Type B pancreatic cell (in vitro differentiated cells): ENCODE measurements at places on chromosomes 3 and 15. TPM values are rescaled to one million over a fixed set of nuclear protein-coding genes. Genes with fewer than 3 reads are reported as not detected.

The PAQR5 gene
- 7.8 and 22.3 TPM in 2 replicates for total RNA-seq

The PDE12 gene
- 20.4 and 23.7 TPM in 2 replicates for total RNA-seq

The MYLK gene
- total RNA-seq: 3.4 and 16.8 TPM in 2 replicates

The EPHA3 gene
- 1.8 and 30.3 TPM in 2 replicates for total RNA-seq

The C2CD4A gene
- total RNA-seq: 1.7 and 2.0 TPM in 2 replicates

The ARPC4 gene
- 131 and 151 TPM in 2 replicates for total RNA-seq

The DNASE1L3 gene
- not detected in 2 replicates for total RNA-seq

The ARNT2 gene
- 14.3 and 22.4 TPM in 2 replicates for total RNA-seq

The PLSCR2 gene
- total RNA-seq: 0.62 TPM in 1 of 2 replicates, not detected in the other

The SETD2 gene
- total RNA-seq: 46.1 and 53.2 TPM in 2 replicates

GRCh38 chr15:36584511-36584910 is 5.1 kb downstream of the CDIN1 start:
- no peak for DNase-seq
- no peaks in the 10 kb centered on the region for H3K36me3 ChIP-seq
- no peaks in the 10 kb centered on the region for H3K27me3 ChIP-seq
- H3K4me1 ChIP-seq: peaks cover 15% of the 10 kb centered on the region
- H3K4me3 ChIP-seq: no peak overlapping the region
- no peak overlapping the region for H3K27ac ChIP-seq

DNA sequence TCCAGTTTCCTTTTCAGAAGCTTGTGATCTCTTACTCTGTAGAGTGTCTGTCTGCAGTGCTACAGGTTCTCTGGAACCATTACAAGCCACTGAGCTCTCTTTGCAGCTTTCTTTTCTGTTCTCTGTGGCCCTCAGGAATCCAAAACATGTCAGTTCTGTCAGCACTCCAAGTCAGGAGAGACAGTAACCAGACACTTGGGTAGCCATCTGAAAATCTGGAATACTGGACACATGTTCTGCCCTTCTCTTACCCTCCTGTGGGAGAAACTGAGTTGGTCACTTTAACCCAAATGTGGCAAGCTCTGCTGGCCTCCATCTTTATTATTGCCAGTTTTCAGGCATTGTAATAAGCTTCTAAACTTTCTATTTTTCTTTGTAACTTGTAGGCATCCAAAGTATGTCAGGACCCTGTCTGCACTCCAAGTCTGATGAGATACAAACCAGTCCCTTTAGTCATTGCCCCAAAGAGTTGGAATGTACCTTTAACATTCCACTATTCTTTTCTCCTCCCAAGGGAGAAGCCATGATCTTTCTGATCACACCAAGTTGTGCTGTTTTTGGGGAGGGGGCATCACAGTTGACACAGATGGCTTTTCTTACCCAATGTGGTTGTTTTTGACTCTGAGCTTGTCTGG is 183.7 kb downstream of the DPH6 start:
- DNase-seq: no peak
- H3K27me3 ChIP-seq: no peaks in the 10 kb centered on the region
- H3K4me1 ChIP-seq: no peaks in the 10 kb centered on the region

DNA sequence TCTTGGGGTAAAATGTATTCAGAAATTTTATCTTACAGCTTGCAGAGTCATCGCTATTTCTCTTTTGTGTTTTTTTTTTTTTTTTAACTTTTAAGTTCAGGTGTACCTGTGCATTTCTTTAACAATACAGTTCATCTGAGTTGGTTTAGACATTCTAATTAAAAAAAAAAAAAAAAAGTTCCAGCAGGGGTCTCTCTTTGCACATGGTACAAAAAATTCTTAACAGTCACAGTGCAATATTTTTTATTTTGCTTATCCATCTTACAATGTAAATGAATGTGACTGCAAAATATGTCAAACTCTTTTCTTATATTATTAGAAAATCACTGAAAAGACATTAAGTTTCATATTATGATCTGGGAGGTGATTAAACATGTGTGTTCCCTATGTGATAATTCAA is 47.5 kb upstream of the SLC9A9 start:
- peaks cover 7% of the 10 kb centered on the region for H3K4me1 ChIP-seq
- no peak for DNase-seq
- H3K4me3 ChIP-seq: no peak overlapping the region
- no peak overlapping the region for H3K27ac ChIP-seq
- no peaks in the 10 kb centered on the region for H3K36me3 ChIP-seq
- H3K27me3 ChIP-seq: no peaks in the 10 kb centered on the region

- H3K4me3 ChIP-seq: no peak overlapping the region
- no peaks in the 10 kb centered on the region for H3K36me3 ChIP-seq
- H3K4me1 ChIP-seq: no peaks in the 10 kb centered on the region
- no peak overlapping the region for H3K27ac ChIP-seq
Observed at GRCh38 chr15:31806106-31806505, 224.2 kb upstream of the CHRNA7 start.

GRCh38 chr3:107581230-107581629 is 58.5 kb downstream of the BBX start:
- no peak for DNase-seq
- H3K27ac ChIP-seq: no peak overlapping the region
- H3K4me1 ChIP-seq: peaks cover 15% of the 10 kb centered on the region
- peaks cover 9% of the 10 kb centered on the region for H3K36me3 ChIP-seq
- H3K4me3 ChIP-seq: no peak overlapping the region

GRCh38 chr3:65576966-65577365 is 461.8 kb downstream of the MAGI1 start:
- no peaks in the 10 kb centered on the region for H3K36me3 ChIP-seq
- H3K4me1 ChIP-seq: peaks cover 28% of the 10 kb centered on the region
- no peak overlapping the region for H3K27ac ChIP-seq

DNA sequence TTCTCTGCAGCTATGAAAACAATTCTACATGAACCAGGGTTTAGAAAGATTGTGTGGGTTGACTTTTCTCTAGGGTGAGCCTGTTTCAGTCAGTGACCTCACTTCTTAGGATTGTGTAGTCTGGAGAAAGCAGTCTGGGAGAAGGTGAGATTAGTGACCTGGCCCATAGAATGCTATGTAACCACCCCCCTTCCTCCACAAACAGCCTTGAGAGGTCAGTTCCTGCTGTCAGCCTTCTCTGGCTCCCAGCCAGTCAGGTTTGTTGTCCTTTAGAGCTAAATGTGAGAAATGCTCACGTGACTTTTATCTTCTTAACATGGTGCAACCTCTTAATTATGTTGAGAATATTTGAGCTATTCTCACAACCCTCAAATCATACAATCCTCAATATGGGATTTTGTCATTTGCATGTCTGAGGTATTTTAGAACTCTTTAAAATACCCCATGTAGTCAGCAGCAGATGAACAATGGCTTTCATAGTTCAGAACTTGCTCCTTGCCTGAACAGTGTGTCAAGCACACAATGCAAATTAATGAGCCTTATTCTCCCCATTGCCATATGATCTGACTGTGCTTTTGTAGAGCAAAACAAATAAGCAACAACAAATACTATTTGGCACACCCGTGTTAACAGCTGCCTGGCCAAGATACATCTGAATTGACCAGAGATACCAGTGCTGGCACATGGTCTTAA is 311.6 kb downstream of the CNTN6 start:
- H3K4me3 ChIP-seq: no peak overlapping the region
- H3K27me3 ChIP-seq: no peaks in the 10 kb centered on the region
- H3K27ac ChIP-seq: peak overlapping the region; percentile 2
- DNase-seq: no peak
- H3K4me1 ChIP-seq: peaks cover 14% of the 10 kb centered on the region

- H3K4me3 ChIP-seq: no peak overlapping the region
- H3K36me3 ChIP-seq: no peaks in the 10 kb centered on the region
- no peaks in the 10 kb centered on the region for H3K27me3 ChIP-seq
- peaks cover 13% of the 10 kb centered on the region for H3K4me1 ChIP-seq
Observed at GRCh38 chr3:170529346-170529745, 56.5 kb downstream of the SLC7A14 start.

DNA sequence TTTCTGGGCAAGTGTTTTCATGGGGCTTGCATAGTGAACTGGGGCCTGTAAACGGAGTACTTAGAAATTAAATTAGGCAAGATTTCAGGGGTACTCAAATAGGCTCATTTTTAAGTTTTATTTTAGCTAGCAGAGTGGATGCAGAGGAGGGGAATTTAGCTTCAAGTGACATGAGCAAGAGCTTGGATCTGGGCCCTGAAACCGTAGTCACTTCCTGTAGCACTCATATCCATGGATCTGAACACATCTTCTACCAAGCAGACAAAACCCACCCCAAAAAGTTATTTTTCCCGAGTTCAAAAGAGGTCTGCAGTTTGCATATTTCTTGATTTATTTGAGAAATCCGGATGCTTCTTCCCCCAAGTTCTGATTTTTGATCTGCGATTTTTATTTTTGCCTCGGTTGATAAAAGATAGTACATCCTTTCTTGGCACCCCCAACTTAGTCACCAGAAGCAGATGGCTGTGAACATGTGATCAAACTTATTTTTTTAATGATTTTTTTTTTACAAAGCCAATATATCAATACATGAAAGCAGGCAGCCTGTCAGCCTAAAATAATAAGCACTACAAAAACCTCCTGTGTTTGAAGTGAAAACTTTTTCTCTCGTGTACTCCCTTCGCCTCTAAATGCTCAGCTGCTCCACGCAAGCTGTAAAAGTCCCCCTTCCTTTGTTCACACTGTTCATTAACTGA is 36.6 kb upstream of the STT3B start:
- no peaks in the 10 kb centered on the region for H3K36me3 ChIP-seq
- H3K4me1 ChIP-seq: no peaks in the 10 kb centered on the region
- H3K4me3 ChIP-seq: no peak overlapping the region
- DNase-seq: no peak
- H3K27me3 ChIP-seq: no peaks in the 10 kb centered on the region

GRCh38 chr3:51682079-51682478 is 11.0 kb downstream of the TEX264 start:
- no peak overlapping the region for H3K4me3 ChIP-seq
- no peaks in the 10 kb centered on the region for H3K27me3 ChIP-seq
- peak overlapping the region; percentile 46 for H3K27ac ChIP-seq
- no peak for DNase-seq
- peaks cover 12% of the 10 kb centered on the region for H3K36me3 ChIP-seq

DNA sequence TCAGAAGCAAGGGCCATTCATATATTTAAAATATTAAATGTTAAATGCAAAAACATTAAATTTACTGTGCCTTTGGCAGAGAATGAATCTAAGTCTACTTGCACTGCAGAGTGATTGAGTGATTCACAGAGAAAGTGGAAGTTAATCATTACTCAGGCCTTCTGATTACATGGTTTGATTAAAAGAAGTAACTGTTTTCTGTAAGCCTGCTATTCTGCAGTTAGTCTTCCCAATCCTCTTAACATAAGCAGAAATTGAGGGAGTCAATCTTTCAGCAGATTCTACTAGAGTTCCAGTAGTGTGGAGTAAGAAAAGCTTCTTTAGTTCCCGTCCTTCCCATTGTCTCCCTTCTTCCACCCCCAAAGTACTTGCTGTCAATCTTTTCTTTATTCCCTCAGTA is 1.5 kb downstream of the NLGN1 start:
- peaks cover 16% of the 10 kb centered on the region for H3K4me1 ChIP-seq
- H3K27ac ChIP-seq: no peak overlapping the region
- peak overlapping the region; percentile 89 for H3K4me3 ChIP-seq
- DNase-seq: no peak
- H3K27me3 ChIP-seq: peaks cover 58% of the 10 kb centered on the region

GRCh38 chr3:46065294-46065705 is 38.0 kb upstream of the XCR1 start:
- H3K4me3 ChIP-seq: no peak overlapping the region
- DNase-seq: no peak
- peaks cover 19% of the 10 kb centered on the region for H3K4me1 ChIP-seq
- H3K36me3 ChIP-seq: peaks cover 3% of the 10 kb centered on the region
- peaks cover 6% of the 10 kb centered on the region for H3K27me3 ChIP-seq

DNA sequence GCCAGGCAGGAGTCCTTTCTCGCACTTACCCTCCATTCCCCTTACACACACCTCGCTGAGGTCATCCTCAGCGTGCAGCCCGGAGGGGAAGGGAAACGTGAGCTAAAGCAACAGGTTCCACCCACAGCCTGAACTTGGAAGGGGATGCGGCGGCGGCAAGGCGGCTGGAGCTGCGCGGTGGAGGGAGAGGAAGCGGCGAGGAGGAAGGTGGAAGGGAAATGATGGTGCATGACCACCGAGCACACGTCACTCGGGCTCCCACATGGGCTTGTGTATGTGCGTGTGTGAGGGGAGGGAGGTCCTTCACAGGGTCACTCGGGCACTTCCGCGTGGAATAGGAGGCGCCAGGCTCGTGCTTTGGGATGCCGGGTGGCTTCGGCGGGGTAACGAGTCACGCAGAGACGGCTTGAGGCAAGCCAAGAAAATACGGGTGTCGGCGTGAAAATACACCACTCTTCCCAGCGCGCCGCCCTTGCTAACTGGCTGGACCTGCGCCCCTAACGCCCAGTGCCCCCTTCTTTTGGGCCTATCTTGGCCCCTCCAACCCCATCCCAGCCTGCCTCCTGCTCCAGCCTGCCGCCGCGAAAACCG is 225.5 kb upstream of the IL12A start:
- no peak for DNase-seq
- peak overlapping the region; percentile 94 for H3K27ac ChIP-seq
- no peaks in the 10 kb centered on the region for H3K36me3 ChIP-seq

DNA sequence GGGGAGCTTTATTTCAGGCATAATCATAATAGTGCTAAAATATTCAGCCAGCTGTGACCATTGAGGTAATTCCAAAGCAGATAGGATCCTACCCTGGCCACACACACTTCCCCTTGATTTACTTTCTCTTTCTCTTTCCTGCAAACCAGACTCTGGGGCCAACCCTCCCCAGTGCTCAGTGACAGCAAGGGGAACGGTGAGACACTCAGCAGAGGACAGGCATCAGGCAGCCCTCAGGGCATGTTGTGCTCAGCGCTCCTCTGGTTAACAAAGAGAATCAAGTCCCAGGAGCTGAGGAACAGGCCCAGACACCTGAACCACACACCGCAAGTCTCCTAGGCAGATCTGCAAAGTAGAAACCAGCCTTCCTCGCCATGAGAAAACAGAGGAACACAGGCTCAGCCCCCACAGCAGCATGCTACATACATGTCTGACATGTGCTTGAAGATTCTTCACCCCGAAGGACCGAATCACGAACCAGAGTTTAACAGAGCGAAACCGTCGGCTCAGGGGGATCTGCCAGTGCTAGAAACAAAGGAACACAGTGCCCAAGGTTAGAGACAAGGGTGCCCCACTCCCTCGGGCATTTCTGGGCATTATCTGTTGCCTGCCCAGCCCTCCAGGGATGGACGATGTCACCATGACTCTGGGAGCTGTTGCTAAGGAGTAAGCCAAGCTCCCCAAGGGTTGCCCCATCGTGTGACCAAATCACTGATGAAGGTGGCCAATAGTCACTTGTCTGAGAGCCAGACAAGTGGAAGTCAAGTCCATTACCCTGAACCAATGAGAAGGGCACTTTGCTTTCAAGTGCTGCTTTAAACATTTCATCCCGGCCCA is 17.5 kb downstream of the HDC start:
- H3K36me3 ChIP-seq: no peaks in the 10 kb centered on the region
- H3K27ac ChIP-seq: peak overlapping the region; percentile 92
- peaks cover 18% of the 10 kb centered on the region for H3K4me1 ChIP-seq
- H3K27me3 ChIP-seq: peaks cover 1% of the 10 kb centered on the region

- DNase-seq: no peak
- H3K27me3 ChIP-seq: peaks cover 19% of the 10 kb centered on the region
- H3K4me3 ChIP-seq: peak within 1 kb of the TSS; percentile 87
- peaks cover 10% of the 10 kb centered on the region for H3K4me1 ChIP-seq
- H3K36me3 ChIP-seq: no peaks in the 10 kb centered on the region
Observed at GRCh38 chr15:57591822-57592367, at the start of gene MYZAP. Gene MYZAP (plus strand): TSS chr15:57591904. CDS start chr15:57592035, 131 bp downstream.

GRCh38 chr15:68298882-68299381 is 21.4 kb downstream of the FEM1B start:
- peak; percentile 27 for DNase-seq
- H3K4me1 ChIP-seq: peaks cover 21% of the 10 kb centered on the region
- no peak overlapping the region for H3K27ac ChIP-seq
- H3K4me3 ChIP-seq: no peak overlapping the region
- H3K36me3 ChIP-seq: peaks cover 5% of the 10 kb centered on the region
